ENCODE measurements at places on chromosomes 12 and 14. TPM values are rescaled to one million over a fixed set of nuclear protein-coding genes. Genes with fewer than 3 reads are reported as not detected.

SRRM4 gene
- not detected for total RNA-seq

C12orf56 gene
- not detected for total RNA-seq

GLT1D1 gene
- total RNA-seq: not detected

C3AR1 gene
- not detected for total RNA-seq

CIT gene
- total RNA-seq: 8.5 TPM

MEG3 gene
- 60.4 TPM for total RNA-seq

NPFF gene
- total RNA-seq: not detected

SYCP3 gene
- not detected for total RNA-seq

DCAF5 gene
- 15.1 TPM for total RNA-seq

SOX5 gene
- total RNA-seq: not detected

ARG2 gene
- 1.3 TPM for total RNA-seq

MFAP5 gene
- total RNA-seq: 0.36 TPM

PKP2 gene
- 2.5 TPM for total RNA-seq

GPX2 gene
- total RNA-seq: 242 TPM

KRT71 gene
- total RNA-seq: not detected

GDF3 gene
- total RNA-seq: not detected

PLEKHH1 gene
- 3.5 TPM for total RNA-seq
